ENCODE measurements at places on chromosomes 1 and 21.

- no peak for DNase-seq
Measured at GRCh38 chr21:45719177-45719802, 75.8 kb downstream of the PCBP3 start.

DNA sequence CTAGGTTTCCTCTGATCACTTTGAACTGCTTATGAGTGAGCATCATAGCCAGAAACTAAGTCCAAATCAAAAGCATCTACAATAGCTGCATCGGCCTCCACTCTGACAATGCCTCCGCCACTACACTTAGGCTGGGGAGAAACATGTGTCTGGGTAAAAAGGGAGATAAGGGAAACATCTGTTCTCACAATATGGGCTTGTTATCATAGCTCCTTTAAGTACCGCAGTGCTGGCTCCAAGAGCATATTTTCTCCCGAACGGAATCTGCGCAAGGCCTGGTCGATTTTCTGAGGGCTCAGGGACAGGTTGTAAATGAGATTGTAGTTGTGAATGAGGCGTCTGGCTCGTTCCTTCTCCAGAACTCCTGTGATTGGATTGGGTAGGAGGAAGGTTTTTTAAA is 63.9 kb upstream of the CYP2J2 start:
- DNase-seq = no peak

GRCh38 chr1:225844236-225845061 is 34.5 kb downstream of the EPHX1 start:
- DNase-seq = no peak

DNA sequence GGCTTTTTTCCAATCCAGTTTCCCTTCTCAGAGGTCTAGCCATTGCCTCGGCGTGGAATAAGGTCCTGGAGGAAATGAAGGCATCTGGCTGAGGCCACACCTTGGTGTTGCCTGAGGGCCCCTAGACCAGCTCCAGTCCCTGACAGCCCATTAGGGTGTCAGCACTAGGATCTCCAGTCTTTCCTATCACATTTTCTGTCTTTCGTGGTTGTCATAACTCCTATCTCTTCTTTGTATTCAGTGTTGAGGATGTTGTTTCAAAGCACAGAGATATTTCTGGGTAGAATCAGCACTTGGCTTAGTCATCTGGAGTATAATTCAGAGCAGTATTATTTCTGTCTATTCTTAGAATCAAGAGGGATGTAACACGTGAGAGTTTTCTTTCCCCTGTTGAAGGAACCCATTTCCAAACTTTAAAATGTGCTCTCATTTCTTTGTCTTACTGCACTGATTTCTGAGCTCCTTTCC is 844.3 kb downstream of the KCNT2 start:
- DNase-seq = no peak

DNA sequence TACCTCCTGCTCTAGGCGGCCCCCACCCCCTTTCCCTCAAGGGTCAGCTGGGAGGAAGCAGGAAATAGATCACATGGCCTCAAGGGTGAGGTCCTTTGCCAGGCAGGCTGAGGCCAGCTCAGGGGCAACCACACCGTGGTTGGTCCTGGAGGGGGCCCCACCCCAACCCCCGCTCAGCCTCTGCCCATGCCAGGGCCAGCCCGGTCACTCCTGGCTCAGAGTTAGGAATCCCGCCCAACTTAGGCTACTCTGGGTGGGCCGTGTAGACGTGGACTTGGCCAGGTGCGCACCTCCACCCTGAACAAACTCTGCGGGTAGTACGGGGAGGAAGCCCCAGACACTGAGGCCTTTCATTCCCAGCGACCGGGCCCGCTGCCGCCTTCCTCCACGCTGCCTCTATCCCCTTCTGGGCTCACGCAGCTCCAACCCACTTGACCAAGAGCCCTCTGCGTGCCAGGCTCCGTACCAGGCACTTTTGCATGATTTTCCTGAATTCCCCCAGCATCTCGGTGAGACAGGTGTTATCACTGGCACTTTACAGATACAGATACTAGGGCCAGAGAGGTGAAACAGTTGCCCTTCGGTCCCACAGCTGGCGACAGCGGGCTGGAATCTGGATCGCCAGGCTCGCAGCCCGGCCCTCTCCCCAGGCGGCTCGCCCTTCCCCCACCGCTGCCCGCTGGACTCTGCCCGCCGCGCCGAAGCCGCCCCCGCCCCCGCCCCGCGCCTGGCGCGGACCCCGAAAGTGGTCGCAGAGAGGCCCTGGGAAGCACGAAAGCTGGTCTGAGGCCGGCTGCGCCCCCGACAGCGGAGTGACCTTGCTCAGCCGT is 769 bp downstream of the GALE start:
- no peak for DNase-seq

DNA sequence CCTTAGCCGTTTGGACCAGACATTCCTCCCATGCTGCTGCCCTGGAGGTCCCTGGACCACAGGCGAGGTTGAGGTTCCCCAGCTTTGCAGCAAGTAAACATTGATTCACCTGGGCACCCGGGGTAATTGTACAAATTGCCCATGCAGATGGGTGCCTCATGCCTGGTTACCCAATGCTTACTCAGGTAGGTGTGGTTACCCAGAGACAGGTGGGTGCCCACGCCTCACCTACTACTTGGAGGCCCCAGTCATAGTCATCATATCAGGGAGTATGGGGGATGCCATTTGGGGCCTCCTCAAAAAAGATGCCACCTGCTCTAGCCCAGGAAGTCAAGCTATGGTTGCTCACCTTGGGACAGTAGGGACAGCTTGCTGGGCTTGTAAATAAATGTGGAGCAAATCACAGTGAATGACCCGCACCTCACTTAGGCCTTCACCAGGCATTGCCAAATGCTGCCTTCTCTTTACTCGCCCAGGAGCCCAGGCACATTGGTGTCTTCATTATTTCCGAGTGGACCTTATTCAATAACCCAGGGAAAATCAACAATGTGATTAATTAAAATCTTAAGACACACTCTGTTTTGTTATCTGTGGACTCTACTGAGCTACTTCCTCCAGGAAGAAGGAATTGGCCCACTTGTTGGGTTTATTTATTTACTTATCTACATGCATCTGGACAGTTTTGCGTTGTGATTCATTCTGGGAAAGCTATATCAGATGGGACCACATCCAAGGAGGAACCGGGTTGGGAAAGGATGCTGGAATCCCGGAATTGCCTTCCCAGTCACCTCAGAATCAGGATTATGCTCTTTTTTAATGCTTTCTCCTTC is 35.6 kb upstream of the GRHL3 start:
- no peak for DNase-seq

- DNase-seq = no peak
Measured at GRCh38 chr1:25772692-25773245, 27.2 kb upstream of the SELENON start.

DNA sequence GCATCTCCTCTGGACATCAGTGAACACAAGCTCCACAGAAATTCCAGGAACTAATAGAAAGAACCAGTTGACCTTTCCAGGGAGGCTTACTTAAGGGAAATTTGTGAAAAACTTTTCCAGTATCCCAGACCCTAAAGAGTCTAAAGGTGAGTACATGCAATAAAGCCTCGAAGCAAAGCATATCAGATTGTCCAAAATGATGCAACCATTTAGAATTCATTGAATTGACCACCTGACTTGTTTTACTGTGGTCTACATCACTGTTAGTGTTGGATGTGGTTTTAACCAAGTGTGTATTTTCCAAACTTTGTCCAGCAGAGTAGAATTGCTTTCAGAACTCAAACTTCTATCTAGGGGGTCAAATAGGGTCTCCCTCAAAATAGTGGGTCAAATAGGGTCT is 76.3 kb upstream of the TIAM1 start:
- DNase-seq = no peak

DNA sequence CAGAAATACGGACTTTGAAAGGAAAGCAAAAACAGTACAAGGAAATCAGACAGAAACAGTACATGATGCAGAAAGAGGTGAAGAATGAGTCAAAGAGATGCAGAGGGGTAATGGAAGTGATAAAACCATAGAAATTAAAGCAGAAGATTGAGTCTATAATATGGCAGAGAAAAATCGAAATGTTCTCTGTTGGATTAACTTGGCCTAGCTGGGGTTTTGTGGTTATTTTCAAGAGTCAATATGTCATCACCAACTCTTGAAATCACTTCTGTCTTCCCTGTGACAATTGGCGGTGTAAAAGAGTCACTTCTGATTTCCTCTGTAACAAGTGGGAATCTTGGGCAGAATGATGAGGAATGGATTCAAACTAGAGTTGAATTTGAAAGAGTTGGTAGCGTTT is 7.4 kb downstream of the YTHDF2 start:
- DNase-seq = peak; percentile 2

- no peak for DNase-seq
Measured at GRCh38 chr1:229474509-229474908, 33.6 kb downstream of the NUP133 start.

GRCh38 chr1:89454845-89455521 is 69.6 kb upstream of the LRRC8B start:
- DNase-seq = peak; percentile 17

DNA sequence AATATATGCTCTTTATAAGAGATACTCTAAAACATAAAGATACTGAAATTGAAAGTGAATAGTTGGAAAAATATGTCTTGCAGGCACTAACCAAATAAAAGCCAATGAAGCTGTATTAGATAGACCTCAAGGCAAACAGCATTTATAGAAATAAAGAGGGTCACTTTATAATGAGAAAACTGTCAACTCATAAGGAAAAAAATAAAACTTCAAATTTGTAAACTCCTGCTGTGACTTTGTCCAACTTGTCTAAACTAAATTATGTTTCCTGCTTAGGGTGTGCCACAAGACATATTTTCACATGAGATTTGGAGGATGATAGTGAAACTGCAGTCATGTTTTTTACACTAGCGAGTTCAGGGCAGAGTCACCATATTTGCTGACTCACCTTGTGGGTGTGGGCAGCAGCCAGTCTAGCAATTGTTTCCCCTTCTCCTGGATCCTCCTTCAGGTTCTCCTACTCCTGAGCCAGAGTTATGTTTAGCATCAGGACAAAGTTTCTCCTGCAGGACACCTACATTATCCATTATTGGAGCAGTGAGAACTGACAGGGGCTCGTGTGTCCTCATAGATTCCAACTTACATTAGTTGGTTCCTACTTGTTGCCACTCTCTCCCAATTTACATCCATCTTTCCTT is 43.8 kb downstream of the CD53 start:
- no peak for DNase-seq

DNA sequence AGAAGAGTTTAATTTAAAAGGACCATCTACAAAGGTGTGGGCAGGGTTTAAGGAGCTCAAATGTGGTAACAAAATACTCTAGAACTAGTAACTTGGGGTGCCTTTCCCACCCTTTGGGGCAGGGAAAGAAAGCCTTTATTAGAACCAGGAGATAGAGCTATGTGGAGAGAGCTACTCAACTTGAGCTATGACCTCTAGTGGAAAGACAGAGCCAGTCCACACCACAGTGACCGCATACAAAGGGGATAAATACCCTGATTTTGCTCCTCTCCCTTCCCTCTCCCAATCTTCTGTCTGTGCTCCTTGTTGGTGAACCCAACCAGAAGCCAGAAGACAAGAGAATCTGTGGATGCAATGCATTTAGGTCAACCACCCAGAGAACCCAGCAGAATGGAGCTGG is 54.4 kb upstream of the JAK1 start:
- DNase-seq = no peak

GRCh38 chr1:222073307-222073995 is 331.6 kb upstream of the DUSP10 start:
- no peak for DNase-seq

DNA sequence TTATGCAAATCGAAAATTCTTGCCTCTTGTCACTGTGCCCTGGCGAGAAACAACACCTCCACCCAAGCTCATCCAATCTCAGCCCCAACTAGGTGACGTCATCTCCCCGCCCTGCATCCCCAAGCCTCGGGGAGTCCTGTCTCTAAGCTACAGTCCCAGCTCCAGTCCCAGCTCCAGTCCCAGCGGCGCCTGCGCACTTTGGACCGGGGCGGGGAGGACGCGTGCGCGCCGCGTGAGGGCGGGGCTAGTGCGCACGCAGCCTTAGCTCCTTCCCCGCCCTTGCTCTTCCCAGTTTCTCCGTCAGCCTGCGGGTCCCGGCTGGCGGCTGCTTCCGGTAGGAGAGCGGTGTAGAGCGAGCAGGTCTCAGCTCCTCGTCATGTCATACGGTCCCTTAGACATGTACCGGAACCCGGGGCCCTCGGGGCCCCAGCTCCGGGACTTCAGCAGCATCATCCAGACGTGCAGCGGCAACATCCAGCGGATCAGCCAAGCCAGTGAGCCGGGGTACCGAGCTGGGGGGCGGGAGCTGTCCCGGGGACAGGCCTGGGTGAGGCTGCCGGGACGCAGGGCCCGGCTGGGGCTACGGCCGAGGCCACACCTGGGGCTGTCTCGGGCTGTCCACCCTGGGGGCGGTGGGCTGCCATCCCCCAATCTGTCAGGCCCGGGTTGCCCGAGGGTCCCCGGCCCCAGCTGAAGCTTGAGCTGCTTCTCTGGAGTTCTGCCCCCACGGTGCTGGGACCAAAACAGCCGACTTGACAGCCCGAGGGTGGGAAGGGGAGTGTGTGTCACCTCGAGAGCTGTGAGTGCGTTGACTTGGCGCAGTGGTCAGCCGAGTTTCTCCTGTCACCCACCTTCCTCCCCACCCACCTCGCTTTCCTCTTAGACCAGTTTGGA is at the start of gene STX12:
TSS of gene STX12 (plus strand) at position 288 of the 894 bp plus-strand sequence. CDS start at position 377, 89 bp downstream.
- peak; percentile 98 for DNase-seq

GRCh38 chr21:33198346-33199099 is 31.2 kb upstream of the IFNAR2 start:
- DNase-seq = no peak

DNA sequence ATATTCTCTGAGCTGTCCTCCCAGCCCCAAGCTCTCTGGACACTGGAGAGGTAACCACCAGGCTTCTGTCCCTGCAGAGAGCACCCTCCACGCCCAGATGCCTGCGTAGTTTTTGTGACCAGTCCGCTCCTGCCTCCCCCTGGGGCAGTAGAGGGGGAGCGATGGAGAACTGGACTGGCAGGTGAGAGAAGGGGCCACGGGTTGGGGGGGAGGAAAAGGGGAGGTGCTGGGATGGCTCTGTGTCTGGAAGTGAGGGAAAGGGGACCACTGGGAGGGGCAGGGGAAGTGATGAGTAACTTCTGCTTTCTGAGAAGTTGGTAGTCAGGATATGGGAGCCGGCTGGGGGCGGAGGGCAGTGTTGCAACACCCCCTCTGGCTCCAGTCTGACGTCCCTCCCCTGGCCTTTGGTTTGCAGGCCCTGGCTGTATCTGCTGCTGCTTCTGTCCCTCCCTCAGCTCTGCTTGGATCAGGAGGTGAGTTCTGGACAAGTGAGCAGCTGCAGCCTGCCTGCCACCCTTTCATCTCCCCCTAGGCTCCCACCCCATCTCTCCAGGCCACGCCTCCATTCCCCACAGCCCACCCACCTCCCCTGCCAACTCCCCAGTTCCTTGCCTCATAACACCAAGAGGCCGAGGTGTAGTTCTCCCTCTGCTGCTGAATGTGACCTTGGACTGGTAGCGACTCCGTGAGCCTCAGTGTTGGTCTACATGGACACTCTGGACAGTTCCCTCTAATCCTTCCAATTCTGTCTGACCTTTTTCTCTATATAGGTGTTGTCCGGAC is 3.1 kb downstream of the ADAMTSL4 start:
- no peak for DNase-seq

GRCh38 chr1:243449373-243449772 is 193.5 kb downstream of the SDCCAG8 start:
- DNase-seq = no peak

GRCh38 chr1:184037849-184038591 is 492 bp upstream of the COLGALT2 start:
- no peak for DNase-seq

Measured in DMS79 (cell line).